ENCODE measurements at places on chromosomes 1 and 21.
A peak's percentile ranks its signal among the peaks of the same experiment; 100 is the strongest.

GRCh38 chr1:164857439-164857838 lies 298.5 kb downstream of the PBX1 start:
- DNase-seq = no peak

GRCh38 chr1:179950651-179951050 lies 4.0 kb upstream of the CEP350 start:
- no peak for DNase-seq

DNA sequence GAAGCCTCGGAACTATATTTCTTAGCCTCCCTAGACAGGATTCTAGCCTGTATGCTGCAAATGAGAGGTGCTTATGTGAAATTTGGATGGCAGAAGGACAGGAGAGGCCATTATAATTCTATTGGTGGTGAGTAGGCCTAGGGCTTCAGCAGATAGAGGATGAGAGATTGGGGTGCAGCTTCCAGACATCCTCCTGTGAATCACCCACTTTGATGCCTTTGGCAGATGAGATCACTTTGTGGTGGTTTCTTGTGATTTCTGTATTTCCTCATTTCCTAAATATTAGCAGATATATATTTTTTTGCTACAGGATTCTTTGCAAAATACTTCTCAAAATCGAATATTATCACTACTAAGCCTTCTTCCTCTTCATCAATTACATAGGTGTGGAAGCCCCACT lies 37.3 kb downstream of the MFSD2A start:
- DNase-seq = no peak

DNA sequence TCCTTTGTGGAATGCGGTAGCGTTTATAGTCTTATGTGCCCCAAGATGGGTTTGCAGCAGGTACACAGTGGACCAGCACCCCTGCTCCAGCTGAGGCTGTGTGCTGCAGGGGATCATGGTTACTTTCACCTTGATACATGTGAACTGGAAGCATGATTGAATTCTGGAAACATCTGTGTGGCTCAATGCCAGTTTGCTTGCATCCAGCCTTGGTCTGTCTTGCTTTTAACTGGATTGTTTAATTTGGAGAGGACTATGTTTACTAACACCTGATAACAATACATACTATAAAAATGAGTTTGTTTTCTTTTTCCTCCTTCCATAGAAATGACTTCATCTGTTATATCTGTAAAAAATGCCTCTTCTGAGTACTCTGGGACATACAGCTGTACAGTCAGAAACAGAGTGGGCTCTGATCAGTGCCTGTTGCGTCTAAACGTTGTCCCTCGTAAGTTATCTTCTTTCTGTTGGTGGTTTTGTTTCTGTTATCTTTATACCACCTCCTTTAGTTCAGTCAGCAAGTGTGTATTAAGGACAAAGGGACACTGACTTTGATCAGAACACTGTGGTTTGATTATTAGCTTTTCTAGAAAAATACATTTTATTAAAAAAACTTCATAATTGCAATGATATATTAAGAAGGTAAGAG lies 47.7 kb downstream of the CXADR start:
- no peak for DNase-seq

DNA sequence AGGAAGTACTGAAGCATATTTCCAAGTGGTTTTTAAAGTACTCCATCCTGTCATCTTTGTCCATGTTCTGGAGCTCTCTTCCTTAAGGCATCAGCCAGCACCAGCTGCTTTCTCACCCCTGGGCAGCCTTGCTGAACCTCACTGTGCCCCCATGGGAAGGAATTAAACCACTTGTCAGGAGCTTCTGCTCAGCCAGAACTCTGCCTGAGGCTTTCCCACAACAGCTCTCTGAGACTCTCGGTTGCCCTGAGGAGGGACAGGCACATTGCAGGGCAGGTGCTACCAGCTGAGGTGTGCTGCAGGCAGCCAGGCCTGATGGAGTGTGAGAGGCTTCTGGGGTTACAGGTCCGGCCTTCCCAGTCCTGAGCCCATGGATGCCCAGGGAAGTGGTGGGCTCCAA lies 30.9 kb downstream of the FAM163A start:
- DNase-seq = no peak

- DNase-seq = no peak
Observed at GRCh38 chr21:15676935-15677334, 52.8 kb upstream of the USP25 start.

- no peak for DNase-seq
Observed at GRCh38 chr1:67753776-67754525, 69.0 kb downstream of the GADD45A start.

GRCh38 chr1:223683586-223684487 lies 18.3 kb upstream of the CAPN8 start:
- DNase-seq = peak; percentile 71

DNA sequence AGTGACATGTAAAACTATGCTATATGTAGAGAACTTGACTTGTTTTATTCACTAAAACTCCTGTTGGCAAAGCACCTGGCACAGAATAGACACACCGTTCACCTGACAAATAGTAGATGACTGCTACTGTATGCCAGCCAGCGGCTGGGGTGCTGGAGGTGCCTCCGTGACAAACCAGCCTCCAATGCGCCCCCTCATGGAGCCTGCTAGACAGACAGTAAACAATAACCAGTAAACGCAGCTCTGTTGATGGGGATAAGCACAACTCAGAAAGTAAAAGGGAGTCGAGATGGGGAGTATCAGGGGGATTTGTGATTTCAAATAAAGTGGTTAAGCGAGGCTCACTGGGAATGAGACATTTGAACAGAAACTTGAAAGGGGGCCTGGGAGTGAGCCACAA lies 107.2 kb downstream of the PRDM2 start:
- DNase-seq = peak; percentile 42
